ENCODE measurements at places on chromosomes 12 and 14. TPM values are rescaled to one million over a fixed set of nuclear protein-coding genes. Genes with fewer than 3 reads are reported as not detected.

- DNase-seq: no peak
Observed at GRCh38 chr12:125089083-125089482, 23.8 kb downstream of the AACS start.

- no peak for DNase-seq
Observed at GRCh38 chr12:9049520-9050133, 60.3 kb downstream of the KLRG1 start.

- no peak for DNase-seq
Observed at GRCh38 chr14:73365727-73366126, 92.6 kb downstream of the NUMB start.

Gene VASH1
- 29.3 TPM for polyA plus RNA-seq
